Suppressor macrophage treated with lipopolysaccharide for 1 hour (primary cell): ENCODE measurements at places on chromosomes 16 and 17.

DNA sequence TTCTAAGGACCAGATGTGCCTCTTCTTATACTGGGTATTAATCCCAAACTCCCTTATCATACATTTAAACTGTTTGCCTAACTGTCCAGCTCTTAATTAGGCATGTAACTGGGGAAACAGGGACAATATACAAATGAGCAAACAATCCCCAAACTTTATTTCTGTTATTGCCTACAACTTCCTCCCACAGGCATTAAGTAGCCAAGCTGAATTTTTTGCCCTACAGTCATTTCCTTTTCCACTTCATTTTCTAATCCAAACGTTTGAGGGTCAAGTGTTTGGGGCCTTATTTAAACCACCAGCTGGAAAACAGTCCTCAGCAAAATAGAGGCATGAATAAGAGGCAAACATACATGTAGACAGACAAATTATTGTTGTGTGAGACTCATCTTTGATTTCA is 77.4 kb upstream of the CCL2 start:
- no peak for DNase-seq

- DNase-seq = peak; percentile 58
Observed at GRCh38 chr17:80146121-80147034, 550 bp downstream of the EIF4A3 start.

GRCh38 chr17:81037026-81037797 is 2.3 kb downstream of the BAIAP2 start:
- no peak for DNase-seq

DNA sequence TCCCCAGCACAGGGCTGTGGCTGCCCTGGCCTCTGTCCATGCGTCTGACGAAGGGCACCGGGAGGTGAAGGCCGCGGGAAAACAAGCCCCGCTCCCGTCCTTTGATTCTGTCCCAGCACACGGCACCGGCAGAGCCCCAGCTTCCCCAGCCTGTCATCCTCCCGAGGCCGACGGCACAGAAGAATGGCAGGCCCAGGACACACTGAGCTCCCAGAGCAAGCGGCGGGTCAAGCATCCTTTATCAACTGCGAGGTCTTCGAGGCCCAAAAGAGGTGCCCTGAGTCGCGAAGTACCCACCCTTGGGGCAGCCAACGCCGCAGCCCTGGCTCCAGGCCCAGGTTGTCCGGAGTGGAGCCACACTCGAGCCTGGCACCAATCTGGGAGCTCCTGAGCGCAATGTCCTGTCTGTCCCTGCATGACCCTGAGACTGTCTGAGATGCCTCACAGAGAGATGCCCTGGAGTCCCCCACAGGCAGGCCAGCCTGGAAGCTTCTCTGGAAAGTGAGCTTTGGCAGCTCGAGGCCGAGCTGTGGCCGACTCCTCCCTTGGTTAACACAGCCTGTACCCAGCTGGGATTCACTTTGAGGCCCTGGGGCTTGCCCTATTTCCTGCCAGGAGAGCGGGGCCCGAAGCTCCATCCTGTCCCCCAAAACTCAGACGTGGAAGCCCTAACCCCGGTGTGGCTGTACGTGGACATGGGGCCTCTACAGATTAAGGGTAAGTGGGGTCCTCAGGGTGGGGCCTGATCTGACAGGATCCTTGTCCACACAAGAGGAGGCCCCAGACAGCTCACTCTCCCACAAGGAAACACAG is 23.3 kb downstream of the SLC7A5 start:
- DNase-seq = no peak

DNA sequence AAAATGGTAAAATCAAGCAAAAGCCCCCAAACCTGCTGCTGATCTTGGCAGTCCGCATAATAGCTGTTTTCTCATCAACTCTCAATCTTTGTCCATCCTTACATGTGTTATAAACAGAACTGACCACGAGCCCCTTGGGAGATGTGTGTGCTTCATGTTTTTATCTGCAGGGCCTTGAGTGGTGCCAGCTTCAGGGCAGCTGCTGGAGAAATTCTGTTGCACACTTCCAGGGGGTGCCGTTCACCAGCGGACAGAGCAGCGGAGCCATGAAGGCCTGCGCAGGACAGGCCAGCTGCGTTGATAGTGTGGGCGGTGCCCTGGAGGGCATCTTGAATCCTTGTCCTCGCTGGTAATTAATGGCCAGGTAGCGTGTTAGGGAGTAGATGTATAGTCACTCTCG is 20.1 kb downstream of the MPRIP start:
- no peak for DNase-seq

DNA sequence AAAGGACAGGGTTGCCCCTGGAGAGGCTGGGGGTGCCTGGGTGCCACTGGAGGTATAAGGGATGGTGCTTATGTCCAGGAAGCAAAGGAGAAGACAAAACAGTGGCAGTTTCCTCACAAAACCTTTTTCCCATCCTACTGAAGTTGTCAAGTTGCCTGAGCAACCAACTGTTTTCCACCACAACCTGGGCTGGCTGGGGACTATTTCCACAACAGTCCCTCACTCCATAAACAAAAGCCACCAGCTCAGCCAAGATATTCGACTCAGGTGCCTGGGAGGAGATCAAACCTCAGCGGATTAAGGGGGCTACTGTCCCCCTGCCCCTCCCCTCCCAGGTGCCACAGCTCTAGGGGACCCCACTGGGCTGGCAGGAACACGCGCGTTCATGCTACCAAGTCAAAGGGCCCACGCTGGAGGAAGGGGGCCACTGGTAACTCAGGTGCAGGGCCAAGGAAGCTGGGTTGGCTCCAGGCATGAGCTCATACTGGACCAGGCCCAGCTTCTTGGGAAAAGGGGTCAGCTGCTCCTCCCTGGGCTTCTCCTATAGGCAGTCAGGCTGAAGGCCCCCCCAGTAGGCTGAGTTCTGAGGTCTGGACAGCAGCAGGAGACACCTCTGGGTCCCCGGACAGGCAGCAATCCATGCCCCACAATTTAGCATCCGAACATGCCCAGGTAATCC is 45.7 kb upstream of the MRPS23 start:
- no peak for DNase-seq

GRCh38 chr17:66543526-66543925 is 241.1 kb downstream of the PRKCA start:
- DNase-seq = no peak

DNA sequence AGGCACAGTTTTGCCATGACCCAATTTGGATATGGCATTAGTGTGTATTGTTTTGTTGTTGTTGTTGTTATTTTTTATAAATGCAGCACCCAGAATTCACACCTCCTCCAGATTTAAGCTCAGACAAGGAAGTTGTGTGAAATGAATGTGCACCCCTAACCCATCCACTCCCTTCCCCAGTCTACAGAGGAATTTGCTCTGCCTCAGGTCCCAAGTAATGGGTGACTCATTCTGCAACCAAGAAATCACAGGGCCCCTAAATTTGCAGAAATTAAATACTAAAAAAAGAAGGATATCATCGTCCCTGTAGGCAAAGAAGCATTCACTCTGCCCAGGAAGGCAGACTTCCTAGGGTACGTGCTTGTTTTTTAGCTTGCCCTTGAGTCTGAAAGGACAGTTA is 62.3 kb downstream of the CLEC16A start:
- DNase-seq = no peak

DNA sequence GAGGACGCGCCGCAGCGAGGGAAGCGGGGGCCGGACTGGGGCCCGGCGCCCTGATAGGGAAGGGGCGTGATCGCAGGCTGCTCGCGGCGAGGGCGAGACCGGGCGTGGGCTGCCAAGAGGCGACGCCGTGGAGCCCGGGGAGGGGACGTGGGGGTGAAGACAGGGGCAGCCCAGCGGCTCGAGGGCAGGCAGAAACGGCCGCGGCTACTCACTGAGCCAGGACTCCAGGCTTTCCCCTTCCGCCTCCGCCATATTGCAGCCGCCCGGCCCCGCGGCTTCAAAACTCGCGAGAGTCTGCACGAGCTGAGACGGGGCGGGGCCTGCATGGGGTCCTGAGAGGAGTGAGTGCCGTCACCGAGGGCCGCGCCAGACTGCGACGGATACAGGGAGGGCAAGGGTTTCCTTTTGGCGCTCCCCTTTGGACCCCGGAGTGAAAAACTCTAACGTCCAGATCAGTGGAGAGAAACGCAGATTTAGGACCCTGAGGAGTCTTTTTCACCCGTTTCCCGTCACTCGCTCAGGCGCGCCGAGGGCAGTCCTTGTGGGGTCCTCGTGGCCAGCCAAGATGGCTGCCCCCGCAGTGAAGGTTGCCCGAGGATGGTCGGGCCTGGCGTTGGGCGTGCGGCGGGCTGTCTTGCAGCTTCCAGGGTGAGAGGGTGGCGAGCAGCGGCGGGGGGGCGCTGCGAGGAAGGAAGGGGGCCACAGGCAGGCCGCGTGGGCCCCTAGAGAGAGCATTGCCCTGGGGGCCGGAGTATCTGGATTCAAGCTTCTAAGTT is at the start of the genes GGA3 and MRPS7:
TSS of gene GGA3 (minus strand) at position 271 of the 776 bp plus-strand sequence. CDS start at position 252, 19 bp downstream.
TSS of gene MRPS7 (plus strand) at position 544 of the 776 bp plus-strand sequence. CDS start at position 566, 22 bp downstream.
- DNase-seq = peak; percentile 99

DNA sequence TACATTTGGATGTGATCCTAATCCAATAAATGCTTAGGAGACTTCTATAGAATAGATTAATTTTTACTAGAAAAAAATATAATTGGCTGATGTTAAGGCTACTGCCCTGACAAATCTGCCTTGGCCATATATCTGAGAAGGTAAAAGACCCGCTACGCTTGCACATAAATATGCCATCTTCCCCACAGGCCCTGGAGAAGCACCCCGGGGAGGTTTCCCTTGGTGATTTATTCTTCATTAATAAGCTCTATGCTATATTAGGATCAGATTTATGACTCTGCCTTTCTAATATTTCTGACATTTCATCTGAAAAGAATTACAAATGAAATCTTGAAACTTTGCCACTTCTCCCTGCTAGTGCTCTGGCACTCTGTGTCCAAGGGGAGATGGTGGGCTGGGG is 27.4 kb upstream of the MEOX1 start:
- DNase-seq = no peak

- DNase-seq = no peak
Observed at GRCh38 chr17:6374271-6374691, 60.6 kb downstream of the AIPL1 start.

GRCh38 chr16:67304020-67304419 is 22.5 kb downstream of the KCTD19 start:
- DNase-seq = no peak

DNA sequence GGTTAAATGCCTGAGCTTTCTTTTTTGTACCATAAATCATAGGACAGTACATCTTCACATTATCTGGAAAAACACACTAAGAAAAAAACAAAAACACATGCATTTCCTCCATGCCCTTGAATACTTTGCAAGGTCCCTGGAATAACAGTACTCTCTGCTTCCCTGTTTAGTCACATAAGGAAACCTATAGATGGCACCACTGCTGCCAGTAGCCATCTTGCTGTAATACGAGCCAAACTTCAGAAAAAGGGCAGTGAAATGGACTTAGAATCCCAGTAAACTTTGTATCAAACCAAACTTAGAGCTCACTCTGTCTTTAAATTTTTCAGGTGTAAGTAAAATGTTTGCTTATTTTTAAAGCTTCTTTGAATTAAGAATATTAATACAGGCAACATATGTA is 435.5 kb downstream of the KCNJ2 start:
- DNase-seq = no peak

- DNase-seq = no peak
Observed at GRCh38 chr17:35748341-35748841, 4.6 kb downstream of the GAS2L2 start.

GRCh38 chr16:51317575-51317974 is 166.5 kb upstream of the SALL1 start:
- no peak for DNase-seq

DNA sequence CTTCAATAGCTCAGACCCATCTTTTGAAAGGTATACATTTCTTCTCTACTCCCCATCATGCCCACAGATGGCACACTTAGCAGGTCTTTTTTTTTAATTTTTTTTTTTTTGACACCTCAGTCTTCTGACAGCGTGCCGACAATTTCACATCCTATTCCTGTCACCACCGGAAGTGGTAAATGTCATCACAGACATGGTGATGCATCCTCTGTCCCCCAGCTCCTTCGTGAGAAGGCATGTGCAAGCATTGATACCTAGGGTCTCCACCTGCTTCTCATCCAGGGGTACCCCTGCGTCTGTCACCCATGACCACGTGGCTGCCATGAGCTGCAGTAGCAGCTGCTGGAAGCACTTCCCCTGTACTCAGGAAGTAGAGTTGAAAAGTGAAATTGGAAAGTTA is 35.6 kb downstream of the ELAC2 start:
- no peak for DNase-seq

- peak; percentile 21 for DNase-seq
Observed at GRCh38 chr16:78005881-78006280, 16.5 kb upstream of the CLEC3A start.

DNA sequence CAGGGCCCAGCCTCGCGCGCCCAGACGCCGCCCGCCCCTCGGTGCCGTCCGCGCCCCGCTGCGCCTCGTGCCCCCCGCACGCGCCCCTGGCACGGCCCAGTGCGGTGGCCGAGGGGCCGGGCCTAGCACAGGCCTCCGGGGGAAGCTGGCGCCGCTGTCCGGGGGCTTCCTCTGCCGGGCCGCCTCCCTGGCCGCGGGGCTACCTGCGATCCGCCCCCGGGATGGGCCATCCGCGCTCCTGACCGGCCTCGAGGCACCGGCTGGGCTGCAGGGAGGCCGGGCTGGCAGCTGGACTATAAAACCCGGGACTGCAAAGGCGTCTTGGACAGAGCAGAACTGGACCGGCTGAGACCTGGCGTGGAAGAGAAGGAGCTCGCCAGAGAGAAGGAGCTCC is 783 bp downstream of the BHLHA9 start:
- no peak for DNase-seq

GRCh38 chr17:15255713-15256454 is 9.2 kb downstream of the PMP22 start:
- no peak for DNase-seq

- DNase-seq = no peak
Observed at GRCh38 chr17:20074001-20074400, 64.8 kb downstream of the SPECC1 start.

DNA sequence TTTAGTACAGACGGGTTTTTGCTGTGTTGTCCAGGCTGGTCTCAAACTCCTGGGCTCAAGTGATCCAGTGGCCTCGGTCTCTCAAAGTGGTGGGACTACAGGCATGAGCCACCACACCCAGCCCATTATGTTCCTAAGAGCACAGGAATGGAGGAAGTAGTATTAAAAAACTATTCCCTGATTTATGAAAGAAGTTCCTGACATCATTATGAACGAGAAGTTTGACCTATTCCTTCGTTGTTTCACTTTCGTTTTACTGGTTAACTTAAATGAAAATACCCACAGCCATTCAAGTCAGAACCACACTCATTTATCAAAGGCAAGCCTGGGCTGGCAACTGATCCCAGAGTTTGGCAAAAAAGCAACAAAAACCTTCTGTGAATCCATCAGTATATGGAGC is 13.5 kb upstream of the CBX4 start:
- DNase-seq = peak; percentile 93
